ENCODE measurements at places on chromosomes 1 and 21.

GRCh38 chr1:215617979-215618378 lies 50.9 kb downstream of the KCTD3 start:
- no peak for DNase-seq

- DNase-seq = no peak
Measured at GRCh38 chr1:183956559-183957188, 80.9 kb downstream of the COLGALT2 start.

DNA sequence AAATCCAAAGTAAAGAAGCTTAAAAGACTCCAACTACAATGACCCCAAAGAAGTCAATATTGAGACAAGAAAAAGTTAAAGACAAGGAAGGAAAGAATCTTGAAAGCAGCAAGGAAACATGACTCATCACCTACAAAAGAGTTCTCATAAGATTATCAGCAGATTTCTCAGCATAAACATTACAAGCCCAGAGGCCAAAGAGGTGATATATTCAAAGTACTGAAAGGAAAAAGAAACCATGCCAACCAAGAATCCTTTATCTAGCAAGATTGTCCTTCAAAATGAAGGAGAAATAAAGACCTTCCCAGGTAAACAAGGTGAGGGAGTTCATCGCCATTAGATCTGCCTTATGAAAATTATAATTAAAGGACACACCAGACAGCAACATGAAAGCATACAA lies 49.8 kb downstream of the CSMD2 start:
- DNase-seq = no peak

DNA sequence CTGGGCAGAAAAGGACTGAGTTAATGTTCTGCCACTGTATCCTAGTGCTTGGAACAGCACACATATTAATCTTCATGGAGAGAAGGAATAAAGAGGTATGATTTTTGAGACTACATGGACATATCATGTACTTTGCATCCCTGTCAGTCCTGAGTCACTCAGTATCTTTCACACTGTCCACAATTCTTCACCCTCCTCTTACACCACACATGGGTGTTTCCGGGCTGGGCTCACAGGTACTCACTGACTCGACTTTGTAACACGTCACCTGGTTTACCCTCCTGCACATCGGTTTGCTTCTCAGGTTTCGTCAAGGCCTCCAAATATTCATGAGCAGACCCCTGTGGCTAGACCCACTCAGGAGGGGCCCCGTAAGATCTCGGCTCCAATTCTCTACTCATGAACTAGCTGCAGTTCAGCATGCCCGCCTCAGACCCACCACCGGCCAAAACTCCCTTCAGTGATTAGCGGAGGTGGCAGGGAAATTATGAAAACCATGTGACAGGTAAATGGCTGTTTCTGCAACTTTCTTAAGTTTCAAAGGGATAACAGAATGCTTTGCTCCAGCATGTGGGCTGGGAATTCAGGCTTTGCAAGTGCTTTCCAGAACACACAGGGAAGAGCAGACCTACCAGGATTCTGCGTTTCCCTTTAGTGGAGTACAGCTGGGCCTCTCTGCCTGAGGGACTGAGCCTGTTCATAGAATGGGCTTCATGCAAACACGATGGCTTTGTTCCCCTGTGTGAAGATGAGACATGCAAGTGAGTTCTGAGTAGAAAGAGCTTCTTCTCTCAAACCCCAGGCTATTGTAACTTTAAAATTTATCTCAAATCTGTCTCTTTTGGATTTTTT lies 31.3 kb upstream of the TRABD2B start:
- DNase-seq = no peak

DNA sequence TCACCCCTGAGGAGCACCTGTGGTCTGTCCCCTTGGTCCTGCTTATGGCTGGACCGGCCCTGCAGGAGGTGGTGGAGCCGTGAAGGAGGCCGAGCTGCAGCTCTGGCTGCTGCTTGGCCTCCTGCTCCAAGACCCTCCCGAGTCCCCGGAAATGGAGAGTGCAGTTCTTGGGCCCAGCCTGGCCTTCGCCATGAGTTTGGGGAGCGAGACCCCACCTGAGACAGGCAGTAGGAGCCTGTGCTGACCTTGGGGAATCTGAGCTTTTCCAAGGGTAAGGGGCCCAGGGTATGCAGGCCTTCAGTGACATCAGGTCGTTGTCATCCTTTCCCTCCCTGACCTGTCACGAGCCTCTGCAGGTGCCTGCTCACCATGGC lies 14.1 kb downstream of the TMEM201 start:
- DNase-seq = no peak

GRCh38 chr1:202662081-202662480 lies 48.2 kb downstream of the SYT2 start:
- DNase-seq = no peak

- no peak for DNase-seq
Measured at GRCh38 chr1:119816407-119816806, 5.1 kb upstream of the REG4 start.

- peak; percentile 53 for DNase-seq
Measured at GRCh38 chr1:29513357-29513756, 277.0 kb downstream of the PTPRU start.

DNA sequence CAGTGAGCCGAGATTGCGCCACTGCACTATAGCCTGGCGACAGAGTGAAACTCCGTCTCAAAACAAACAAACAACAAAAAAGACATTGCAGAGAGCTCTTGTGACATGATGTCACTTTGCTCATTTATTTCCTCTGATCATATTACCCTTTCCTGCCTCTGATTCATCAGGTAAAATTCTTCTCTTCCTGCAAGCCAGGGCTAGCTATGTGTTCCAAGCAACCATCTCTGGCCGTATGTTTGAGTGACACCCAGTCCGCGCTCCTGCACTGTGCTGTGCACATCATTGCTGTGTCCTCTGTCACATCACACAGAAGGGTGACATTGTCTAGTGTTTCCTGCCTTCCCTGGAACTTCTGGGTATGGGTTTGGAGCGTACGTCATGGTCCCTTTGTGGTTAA lies 251.3 kb downstream of the PCP4 start:
- DNase-seq = no peak

GRCh38 chr1:15236746-15237145 lies 10.3 kb upstream of the FHAD1 start:
- DNase-seq = no peak
